ENCODE measurements at places on chromosomes 4 and X.

DNA sequence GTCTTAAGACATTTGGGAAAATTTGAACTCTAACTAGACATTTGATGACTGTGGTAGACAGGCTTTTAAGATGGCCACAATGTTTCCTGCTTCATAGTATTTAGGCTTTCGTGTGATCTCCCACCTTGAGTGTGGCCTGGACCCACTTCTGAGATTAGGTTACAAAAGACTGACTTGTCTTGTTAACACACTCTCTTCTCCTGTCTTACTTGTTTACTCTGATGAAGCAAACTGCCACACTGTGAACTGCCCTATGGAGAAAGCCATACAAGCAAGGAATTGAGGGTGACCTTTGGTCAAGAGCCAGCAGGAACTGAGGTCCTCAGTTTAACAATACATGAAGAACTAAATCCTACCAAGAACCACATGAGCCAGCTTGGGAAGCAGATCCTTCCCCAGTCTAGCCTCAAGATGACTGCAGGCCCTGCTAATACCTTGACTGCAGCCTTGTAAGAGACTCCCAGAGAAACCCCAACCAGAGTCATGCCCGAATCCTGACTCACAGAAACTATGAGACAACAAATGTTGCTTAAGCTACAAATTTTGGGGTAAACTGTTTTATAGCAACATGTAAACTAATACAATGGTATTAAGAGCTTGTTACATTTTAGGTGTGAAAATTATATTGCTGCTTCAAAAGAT is 20.3 kb downstream of the UBA6 start:
- DNase-seq = peak; percentile 31

DNA sequence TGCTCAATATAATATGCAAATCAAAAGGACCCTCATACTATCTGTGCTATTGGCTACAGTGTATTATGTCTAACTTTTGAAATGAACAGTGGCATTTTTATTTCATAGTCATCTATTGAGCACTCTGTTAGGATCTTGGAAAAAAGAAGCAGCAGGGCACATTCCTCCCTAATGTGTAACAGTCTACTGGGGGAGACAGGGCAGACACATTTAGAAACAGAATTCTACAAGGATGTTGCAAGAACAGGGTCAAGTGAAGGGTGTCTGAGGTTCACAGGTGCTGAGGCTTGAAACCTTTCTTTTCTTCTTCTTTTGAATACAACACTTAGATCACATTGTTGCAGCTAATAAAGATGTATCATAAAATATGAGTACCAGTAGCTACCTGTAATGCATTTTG is 129.7 kb upstream of the SLC4A4 start:
- peak; percentile 87 for DNase-seq

- no peak for DNase-seq
Measured at GRCh38 chr4:102295153-102295862, 50.0 kb downstream of the SLC39A8 start.

DNA sequence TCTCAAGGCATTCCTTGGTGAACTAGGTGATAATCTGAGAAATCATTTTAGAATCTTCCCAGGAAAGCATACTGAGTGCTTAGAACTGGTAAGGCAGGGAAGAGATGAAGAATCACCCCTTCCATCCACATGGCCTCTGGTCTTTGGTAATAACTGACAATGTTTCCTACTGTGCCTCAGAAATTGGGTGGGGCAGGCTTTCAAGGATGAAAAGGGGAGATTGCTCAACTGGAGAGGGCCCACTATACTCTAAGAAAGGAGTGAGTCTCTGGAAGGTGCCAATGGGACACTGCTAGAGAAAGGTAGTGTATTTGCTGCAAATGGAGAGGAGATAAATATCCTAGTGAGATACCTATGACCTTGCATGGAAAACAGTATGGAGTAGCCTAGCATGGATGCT is 135.0 kb upstream of the SCML1 start:
- DNase-seq = no peak

DNA sequence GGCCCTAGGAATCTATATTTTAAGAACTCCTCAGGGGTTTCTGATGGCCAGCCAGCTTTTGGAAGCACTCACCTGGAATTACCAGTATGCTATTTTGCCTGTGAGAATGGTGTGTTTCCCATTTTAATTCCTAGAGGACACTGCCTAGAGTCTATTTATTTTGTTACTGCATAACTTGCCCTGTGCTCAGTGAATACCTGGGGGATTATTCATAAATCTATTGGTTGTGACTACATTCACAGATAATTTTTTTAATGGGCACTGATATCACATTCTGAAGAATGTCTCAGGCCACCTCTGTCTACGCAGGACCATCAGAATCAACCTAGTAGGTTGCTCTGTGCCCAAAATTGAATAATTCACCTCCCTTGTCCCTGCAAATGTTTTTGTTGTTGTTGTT is 6.7 kb downstream of the ARL13A start:
- no peak for DNase-seq

DNA sequence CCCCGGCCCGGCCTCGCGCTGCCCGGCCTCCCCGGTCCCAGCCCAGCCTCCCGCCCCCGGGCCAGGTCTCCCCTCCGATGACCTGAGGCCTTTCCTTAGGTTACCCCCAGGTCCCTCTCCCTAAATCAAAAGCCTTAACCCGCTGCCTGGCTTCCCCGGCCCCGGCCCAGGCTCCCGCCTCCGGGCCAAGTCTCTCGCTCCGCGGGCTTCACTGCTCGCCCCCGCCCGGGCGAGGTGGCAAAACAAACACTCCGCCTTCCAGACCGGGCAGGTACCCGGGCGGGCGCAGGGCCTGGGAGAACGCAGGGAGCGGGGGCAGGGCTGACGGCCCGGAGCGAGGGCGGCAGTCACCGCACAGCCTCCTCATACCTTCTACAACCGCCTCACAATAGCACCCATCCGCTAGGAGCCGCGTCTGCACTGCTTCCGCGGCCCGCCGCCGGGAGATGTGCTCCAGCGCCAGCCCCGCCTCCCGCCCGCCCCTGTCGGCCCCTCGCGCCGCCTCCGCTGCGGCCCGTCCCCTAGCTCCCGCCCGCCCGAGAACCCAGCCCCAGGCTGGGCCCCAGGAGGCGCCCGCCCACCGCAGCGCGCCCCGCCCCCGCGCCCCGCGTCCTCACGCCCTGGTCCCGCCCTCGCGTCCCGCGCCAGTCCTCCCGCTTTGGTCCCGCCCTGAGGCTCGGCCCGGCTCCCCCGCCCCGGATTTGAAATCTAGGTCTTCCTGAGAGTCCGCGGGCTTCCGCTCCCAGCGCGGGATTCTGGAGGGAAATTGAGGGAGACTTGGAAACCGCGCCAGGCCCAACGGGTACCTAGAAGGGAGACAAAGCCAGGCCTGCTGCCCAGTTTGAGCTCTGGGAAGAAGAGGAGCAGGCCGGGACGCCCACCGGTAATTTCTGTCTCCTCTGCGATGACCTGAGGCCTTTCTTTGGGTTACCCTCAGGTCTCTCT is at the start of the genes CASP3 and PRIMPOL:
Gene CASP3 (minus strand): TSS at position 422 of the 945 bp plus-strand sequence. CDS start 10,994 bp downstream, outside the sequence.
Gene PRIMPOL (plus strand): TSS at position 713 of the 945 bp plus-strand sequence. CDS start 7,403 bp downstream, outside the sequence.
- DNase-seq = peak; percentile 96

GRCh38 chr4:153221783-153222706 is 17.8 kb downstream of the TRIM2 start:
- DNase-seq = peak; percentile 89

DNA sequence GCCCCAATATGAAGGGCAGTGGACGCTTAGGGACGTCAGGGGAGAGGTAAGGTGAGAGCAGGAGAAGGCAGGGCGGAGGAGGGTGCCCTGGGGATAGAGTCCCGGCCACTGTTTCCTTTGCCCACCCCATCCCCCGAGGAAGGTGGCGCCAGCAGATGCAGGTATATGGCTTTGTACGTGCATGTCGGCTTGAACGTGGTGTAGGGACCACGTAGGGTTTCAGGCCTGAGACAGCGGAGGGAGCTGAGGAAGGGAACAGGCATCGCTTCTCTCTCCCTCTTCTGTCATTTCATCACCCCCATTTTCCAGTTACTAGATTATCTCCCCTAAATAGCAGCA is 97.9 kb downstream of the PHKA2 start:
- no peak for DNase-seq

DNA sequence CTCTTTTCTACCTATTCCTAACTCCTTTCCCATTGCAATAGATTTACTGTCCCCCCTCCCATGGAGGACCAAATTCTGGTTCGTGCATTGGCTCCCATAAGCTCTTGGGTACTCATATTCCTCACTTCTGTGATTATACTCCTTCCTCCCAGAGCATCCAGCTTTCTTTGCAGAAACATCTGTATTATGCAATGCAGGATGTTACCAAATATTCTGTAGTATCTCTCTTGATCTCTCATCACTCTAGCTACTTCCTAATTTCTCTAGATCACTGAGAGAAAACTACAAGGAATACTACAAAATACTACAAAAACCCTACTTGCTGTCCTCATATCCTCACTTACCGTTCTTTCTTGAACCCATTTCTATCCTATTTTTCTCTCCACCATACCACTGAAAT is 395.9 kb upstream of the HS3ST1 start:
- no peak for DNase-seq

- peak; percentile 8 for DNase-seq
Measured at GRCh38 chrX:101136235-101136634, 38.2 kb downstream of the CENPI start.

GRCh38 chr4:165723051-165723795 is 149.8 kb upstream of the TLL1 start:
- DNase-seq = no peak

- DNase-seq = no peak
Measured at GRCh38 chr4:85736571-85736970, 261.6 kb downstream of the ARHGAP24 start.

DNA sequence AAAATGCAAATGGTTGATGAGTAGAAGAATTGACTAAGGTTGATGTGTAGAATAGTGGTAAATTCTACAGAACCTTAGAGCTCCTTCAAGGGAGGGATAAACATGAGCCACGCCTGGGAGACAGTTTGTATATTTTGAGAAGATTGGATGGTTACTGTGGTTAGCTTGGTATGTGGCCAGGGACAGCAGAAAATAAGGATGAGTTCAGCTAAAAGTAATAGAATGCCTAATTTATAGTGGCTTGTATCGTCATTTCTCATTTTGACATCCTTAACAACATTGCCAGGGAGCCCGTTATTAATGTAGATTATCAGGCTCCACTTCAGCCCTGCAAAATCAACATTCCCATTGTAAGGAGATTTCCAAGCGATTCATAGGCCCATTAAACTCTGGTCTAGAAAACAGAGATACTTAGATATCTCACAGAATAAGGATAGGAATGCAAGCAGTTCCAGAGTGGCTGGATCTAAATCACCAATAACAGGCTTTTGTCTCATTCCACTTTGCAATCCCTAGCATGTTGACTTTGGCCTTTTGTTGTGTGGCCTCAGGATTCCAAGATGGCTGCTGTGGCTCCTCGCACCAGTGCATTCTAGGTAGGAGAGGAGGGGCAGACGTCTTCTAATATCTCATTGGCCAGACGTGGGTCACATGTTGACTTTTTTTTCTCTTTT is 6.4 kb upstream of the PTTG2 start:
- DNase-seq = peak; percentile 66

GRCh38 chrX:46461660-46462191 is 83.5 kb downstream of the ZNF674 start:
- DNase-seq = no peak

DNA sequence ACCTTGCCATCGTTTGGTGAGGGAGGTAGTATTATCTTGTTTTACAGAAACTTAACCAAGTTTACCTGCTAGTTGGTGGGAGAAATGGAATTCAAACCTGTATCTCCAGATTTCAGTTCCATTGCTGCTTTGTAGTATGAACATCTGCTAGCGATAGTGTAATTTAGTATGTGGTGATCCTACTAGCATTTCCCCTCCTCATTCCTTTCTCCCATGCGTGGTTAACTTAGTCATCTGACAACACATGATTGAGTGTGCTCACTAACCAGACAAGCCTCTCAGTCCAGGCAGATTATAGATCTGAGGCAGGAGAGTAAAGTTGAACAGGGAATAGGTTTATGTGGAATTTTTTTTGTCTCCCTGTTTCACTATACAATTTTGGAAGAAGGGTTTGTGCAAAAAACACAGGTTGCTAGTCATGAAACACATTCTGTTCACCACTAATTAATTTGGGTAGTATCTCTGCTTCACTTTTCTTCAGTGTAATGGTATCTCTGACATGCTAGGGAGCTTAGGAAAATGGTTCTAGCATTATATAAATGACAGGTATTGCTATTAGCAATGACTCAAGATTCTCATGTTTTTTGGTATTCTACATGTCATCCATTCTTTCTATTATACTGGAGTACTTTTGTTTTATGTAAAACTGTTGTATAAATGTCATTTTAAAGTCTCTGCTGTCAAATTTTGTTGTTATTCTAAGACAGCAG is 21.7 kb downstream of the RBPJ start:
- peak; percentile 92 for DNase-seq

- DNase-seq = no peak
Measured at GRCh38 chr4:34814266-34814665, 1430.0 kb downstream of the ARAP2 start.

- no peak for DNase-seq
Measured at GRCh38 chr4:177267911-177268310, 41.8 kb upstream of the NEIL3 start.

All from fibroblast of skin of right biceps (primary cell).